ENCODE measurements at places on chromosomes 6 and 20. TPM values are rescaled to one million over a fixed set of nuclear protein-coding genes. Genes with fewer than 3 reads are reported as not detected.

Gene MRAP2
- 2.6 TPM for total RNA-seq

Gene CLDN20
- total RNA-seq = not detected

Gene RHAG
- not detected for total RNA-seq

Gene SMIM13
- total RNA-seq = 7.7 TPM

Gene BANF2
- total RNA-seq = not detected

Gene ARG1
- not detected for total RNA-seq

Gene SAMD10
- total RNA-seq = 0.24 TPM

Gene CPNE1
- 116 TPM for total RNA-seq

Gene EYA4
- total RNA-seq = 1.2 TPM

Gene GRIK2
- 1.4 TPM for total RNA-seq

Gene FNDC1
- 1.1 TPM for total RNA-seq

Gene ZNF391
- total RNA-seq = 5.7 TPM

Gene KCNK5
- 8.9 TPM for total RNA-seq

Gene UBE2C
- total RNA-seq = not detected

Gene C6orf163
- 4.1 TPM for total RNA-seq

Gene SNX3
- total RNA-seq = 180 TPM

Gene WFDC10B
- not detected for total RNA-seq

Gene SH3BGRL2
- total RNA-seq = 9.5 TPM

Gene ZC2HC1B
- total RNA-seq = not detected

Gene BACH2
- total RNA-seq = 17.6 TPM

Gene ID4
- 69.2 TPM for total RNA-seq

Gene MYCT1
- 2.7 TPM for total RNA-seq

Gene MYL9
- 1,408 TPM for total RNA-seq

Gene TXLNB
- 2.3 TPM for total RNA-seq

Gene SLC24A3
- total RNA-seq = 29.2 TPM

Data from ovary (tissue), 10 donors.